Endothelial cell of umbilical vein (primary cell): ENCODE measurements at places on chromosomes 7 and 10. TPM values are rescaled to one million over a fixed set of nuclear protein-coding genes. Genes with fewer than 3 reads are reported as not detected.

Gene GLCCI1
- total RNA-seq, result 5.1 and 5.6 TPM in 2 replicates

Gene CTAGE8
- total RNA-seq, result 0.30 and 0.49 TPM in 2 replicates

Gene ITPRID1
- total RNA-seq, result not detected in 2 replicates

Gene GPR22
- not detected in 2 replicates for total RNA-seq
